ENCODE measurements at places on chromosomes 16 and 17. TPM values are rescaled to one million over a fixed set of nuclear protein-coding genes. Genes with fewer than 3 reads are reported as not detected.

DNA sequence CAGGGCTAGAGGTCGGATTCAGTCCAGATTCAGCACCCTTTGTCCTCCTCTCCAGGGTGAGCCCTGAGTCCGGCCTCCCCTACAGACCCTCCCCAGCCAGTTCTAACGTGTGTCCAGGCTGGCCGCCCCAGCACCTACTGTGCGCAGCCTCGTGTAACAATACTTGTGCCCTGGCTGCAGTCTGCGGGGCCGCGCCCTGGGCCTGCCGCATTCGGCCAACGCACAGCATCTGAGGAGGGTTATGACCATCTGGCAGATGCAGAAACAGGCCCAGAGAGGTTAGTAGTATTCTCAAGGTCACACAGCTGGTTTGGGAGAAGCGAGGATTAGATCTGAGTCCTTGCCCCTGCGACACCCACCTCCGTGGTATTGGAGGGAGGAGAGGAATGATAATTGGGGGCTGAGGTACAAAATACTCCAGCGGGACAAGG, 968 bp downstream of the RIPOR1 start:
- DNase-seq, result no peak

GRCh38 chr16:56355786-56356275, 69.5 kb downstream of the AMFR start:
- DNase-seq, result no peak

- DNase-seq, result no peak
These were observed 13.2 kb downstream of the IL4R start for GRCh38 chr16:27326738-27327585.

Gene NHLRC4
- 4.0 TPM for total RNA-seq

GRCh38 chr16:59179446-59180082, 445.4 kb upstream of the GOT2 start:
- DNase-seq, result no peak

DNA sequence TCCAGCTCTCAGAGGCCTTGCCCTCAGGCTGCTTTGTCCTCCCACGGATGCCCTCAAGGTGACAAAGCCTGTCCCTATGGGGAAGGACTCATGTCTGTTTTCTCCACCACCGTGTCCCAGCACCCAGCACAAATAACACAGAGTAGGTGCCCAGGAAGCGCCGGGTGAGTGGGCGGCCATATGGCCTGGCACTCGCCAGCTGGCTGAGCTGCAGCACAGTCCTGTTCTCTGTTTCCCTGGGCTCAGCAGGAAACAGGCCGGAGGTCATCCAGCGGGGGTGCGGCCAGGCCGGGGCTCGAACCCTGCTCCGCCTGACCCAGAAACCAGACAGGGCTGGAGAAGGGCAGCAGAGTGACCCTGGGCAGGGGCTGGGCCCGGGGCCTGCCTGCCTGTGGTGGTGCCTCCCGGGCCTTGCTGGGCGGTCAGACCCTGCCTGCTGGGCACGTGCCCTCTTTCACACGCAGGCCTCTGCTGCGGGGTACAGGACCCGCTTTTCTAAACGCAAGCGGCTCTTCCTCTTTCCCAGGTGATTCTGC, 139.0 kb upstream of the CIBAR2 start:
- DNase-seq, result no peak

Gene SLFN12L
- 0.33 TPM for total RNA-seq

Gene MYL4
- 0.49 TPM for total RNA-seq

- no peak for DNase-seq
These were observed 326.1 kb upstream of the MAF start for GRCh38 chr16:79926451-79927205.

DNA sequence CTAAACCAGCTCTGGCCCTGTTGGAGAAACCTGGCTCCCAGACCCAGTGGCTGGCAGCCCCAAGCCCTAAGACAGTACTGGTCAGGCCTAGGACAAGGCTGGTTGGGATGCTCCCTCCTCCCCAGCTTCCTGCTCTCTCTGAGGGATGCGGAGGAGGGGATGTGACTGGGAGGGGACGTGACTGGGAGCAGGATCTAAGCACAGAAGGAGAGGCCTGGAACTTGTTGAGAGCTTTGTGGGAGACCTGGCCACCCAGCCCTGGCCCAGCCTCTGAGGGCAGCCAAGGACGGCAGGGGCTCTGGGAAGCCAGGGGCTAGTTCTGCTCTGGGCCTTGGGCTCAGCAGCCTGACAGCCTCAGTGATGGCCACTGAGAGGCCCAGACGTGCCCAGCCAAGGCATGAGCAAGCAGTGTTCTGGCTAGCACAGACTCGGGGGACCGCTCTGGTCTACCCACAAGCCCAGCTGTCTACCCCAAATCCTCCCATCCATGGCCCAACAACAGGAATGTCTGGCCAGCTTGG, 22.8 kb downstream of the ATP6V0D1 start:
- DNase-seq, result no peak

- DNase-seq, result no peak
These were observed 18.4 kb downstream of the GJD3 start for GRCh38 chr17:40345994-40346764.

DNA sequence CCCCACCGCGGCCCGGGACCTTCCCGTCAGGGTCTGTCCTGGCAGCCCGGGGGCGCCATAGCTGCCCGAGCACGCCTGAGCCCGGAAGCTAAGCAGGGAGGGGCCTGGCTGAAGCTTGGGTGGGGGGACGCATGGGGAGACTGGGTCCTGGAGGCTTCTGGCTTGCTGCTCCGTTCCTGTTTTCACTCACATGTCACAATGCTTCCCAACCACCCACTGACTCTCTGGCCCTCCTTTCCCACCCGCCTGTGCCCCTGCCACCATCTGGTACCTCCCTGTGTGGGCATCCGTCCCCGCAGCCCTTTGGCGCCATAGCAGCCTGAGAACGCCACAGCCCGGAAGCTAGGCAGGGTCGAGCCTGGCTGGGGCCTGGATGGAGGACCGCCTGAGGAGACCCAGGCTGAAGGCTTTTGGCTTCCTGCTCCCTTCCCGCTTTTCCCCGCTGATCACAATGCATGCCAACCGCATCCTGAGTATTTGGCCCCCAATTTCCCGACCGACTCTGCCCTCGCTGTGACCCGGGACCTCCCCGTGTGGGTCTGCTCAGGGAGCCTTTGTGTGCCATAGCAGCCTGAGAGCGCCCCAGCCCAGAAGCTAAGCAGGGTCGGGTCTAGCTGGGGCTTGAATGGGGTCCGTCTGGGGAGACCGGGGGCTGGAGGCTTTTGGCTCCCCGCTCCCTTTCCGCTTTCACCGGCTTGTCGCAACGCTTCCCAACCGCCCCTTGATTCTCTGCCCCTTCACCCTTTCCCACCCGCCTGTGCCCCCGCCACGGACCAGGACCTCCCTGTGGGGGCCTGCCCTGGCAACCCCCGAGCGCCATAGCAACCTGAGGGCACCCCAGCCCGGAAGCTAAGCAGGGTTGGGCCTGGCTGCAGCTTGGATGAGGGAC, 2290.1 kb downstream of the TP53TG3F start:
- no peak for DNase-seq

GRCh38 chr17:47806913-47807255, 14.7 kb downstream of the OSBPL7 start:
- DNase-seq, result no peak

DNA sequence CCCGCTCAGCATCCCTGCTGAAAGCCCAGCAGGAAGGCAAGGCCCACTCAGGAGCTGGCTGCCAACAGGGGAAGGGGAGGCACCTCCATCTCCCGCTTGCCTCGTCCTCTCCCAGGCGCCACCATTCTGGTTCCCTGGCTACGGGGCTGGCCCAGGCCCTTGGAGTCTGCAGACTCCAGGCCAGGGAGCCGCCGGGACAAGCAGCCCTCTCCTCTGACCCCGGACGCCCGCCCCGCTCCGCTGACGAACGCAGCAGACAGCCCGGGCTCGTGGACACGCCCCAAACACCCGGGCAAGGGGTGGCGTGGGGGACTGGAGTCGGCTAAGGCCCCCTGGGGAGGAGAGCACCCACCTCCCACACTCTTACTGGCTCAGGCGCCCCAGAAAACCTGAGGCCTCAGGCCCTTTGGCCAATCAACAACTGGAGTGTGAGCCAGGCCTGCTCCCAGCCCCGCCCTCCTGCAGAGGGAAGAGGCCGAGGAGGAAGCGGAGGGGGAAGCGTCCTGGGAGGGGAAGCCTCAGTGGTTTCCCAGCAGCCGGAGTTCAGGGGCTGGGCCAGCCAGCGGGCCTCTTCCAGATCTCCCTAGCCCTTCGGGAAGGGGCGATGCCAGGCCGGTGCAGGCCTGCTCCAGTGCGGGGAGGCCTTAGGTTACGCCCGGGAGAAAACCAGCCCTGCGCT, 4.2 kb downstream of the MNT start:
- no peak for DNase-seq

- no peak for DNase-seq
These were observed 174.3 kb downstream of the FOXL1 start for GRCh38 chr16:86752582-86753175.

GRCh38 chr17:21213638-21214014, 335 bp downstream of the TMEM11 start:
- no peak for DNase-seq

Gene STH
- not detected for total RNA-seq

- no peak for DNase-seq
These were observed 5.2 kb upstream of the PRSS21 start for GRCh38 chr16:2811703-2812471.

- no peak for DNase-seq
These were observed 8.7 kb downstream of the GPRC5B start for GRCh38 chr16:19875900-19876299.

Gene ZNF200
- 12.4 TPM for total RNA-seq

Gene UNC45B
- not detected for total RNA-seq

DNA sequence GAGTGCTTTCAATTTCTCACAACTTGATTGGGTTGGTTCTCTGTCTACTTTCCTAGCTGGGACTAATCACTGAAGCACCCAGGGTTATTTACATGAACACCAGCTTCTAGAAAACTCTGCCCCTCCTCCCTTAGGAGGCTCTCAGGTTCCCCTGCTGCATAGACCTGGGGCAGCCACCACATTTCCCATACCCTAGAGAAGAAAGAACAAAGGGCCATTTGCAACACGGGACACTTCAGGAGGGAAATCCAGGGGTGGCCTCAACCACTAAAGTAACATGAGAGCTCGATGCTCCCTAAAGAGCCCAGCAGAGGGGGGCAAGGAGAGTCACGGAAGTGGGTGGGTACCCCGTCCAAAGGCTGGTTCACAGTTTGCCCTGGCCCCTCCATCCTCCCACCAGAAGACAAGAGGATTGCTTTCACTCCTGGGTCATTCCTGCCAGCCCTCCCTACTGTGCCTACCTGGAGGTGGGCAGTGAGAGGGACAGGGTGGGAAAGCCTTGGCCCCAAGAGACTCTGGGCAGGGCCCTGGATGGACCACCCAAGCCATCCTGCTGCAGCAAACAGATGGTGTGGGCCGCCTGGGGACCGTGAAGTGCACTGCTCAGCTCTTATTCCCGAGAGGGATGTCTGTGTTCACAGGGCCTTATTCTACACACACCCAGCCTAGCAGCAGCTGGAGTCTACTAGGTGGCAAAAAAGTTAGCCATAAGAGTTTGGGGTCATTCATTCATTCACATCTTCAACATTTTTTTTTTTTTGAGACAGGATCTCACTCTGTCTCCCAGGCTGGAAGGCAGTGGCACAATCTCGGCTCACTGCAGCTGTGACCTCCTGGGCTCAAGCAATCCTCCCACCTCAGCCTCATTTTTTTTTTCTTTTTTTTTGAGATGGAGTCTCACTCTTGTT, 392.1 kb downstream of the SOX9 start:
- DNase-seq, result no peak

Gene SLC13A2
- not detected for total RNA-seq

GRCh38 chr16:74463888-74464287, 42.6 kb upstream of the CLEC18B start:
- DNase-seq, result no peak

Gene SLC6A2
- total RNA-seq, result 0.10 TPM

DNA sequence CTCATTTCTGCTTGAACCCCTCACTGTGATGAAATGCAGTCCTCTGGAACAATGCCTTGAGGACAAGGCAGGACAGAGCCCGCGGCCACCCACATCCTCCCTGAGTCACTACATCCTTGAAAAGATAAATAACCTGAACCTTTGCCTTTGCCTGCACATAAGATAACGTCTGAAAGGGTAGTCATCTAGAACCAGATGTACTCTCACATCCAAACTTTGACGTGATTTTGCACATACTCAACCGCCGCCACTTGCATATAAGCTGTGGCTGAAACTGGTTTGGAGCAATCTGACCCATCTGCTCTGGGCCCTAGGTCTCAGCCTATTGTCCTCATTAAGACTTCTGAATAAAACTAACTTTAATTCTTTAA, 252.1 kb downstream of the PHKB start:
- DNase-seq, result no peak

Gene CCL13
- not detected for total RNA-seq

- no peak for DNase-seq
These were observed 757.2 kb upstream of the SOX9 start for GRCh38 chr17:71363661-71364060.

Gene SDR42E2
- 0.05 TPM for total RNA-seq

DNA sequence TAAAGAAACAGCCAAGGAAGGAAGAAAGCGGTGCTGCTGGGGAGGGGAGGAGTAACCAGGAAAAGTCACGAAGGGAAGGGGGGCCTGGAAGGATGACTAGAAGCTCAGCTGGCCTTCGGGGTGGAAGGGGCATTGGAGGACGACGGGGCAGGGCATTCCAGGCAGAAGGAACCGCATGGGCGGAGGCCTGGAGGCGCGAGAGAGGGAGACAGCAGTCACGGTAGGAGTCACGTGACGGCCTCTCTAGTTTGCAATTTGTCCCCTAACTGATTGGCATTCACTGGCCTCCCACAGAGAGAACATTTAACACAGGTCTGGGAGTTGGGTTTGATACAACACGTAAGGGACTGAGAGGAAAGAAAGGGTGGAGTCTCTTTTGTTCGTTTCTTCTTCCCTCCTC, 63.9 kb downstream of the RTN4RL1 start:
- no peak for DNase-seq

Gene PEMT
- 27.0 TPM for total RNA-seq

Gene C16orf86
- total RNA-seq, result 0.80 TPM

DNA sequence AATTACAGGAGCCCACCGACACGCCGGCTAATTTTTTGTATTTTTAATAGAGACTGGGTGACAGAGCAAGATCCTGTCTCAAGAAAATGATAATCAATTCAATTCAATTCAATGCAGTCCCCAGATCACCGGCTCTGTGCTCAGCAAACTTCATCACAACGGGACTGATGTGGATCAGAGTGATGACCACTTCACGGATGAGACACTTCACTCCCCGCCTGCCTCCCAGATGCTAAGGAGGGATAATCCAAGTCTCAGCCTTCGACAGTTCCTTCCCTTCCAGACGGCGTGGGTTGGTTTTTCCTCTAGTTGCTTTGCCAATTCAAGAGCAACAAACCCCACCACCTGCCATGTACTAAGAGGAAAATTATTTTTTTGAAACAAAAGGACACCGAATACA, 93.8 kb downstream of the ZDHHC7 start:
- no peak for DNase-seq

- no peak for DNase-seq
These were observed 219.7 kb downstream of the IRF8 start for GRCh38 chr16:86118467-86119307.

GRCh38 chr17:80800481-80801391, 190.9 kb upstream of the CHMP6 start:
- DNase-seq, result no peak

Gene LRRC59
- 167 TPM for total RNA-seq

Gene SRRM2
- total RNA-seq, result 617 TPM

- DNase-seq, result no peak
These were observed 13.7 kb upstream of the KRT23 start for GRCh38 chr17:40951011-40951622.
